Endothelial cell of umbilical vein (primary cell): ENCODE measurements at places on chromosomes 6 and 20.
A peak's percentile ranks its signal among the peaks of the same experiment; 100 is the strongest.

- no peak for DNase-seq
- H3K4me3 ChIP-seq = no peak overlapping the region
- H3K4me1 ChIP-seq = no peaks in the 10 kb centered on the region
- no peaks in the 10 kb centered on the region for H3K27me3 ChIP-seq
Observed at GRCh38 chr6:136137008-136137692, 113.0 kb downstream of the MTFR2 start.

DNA sequence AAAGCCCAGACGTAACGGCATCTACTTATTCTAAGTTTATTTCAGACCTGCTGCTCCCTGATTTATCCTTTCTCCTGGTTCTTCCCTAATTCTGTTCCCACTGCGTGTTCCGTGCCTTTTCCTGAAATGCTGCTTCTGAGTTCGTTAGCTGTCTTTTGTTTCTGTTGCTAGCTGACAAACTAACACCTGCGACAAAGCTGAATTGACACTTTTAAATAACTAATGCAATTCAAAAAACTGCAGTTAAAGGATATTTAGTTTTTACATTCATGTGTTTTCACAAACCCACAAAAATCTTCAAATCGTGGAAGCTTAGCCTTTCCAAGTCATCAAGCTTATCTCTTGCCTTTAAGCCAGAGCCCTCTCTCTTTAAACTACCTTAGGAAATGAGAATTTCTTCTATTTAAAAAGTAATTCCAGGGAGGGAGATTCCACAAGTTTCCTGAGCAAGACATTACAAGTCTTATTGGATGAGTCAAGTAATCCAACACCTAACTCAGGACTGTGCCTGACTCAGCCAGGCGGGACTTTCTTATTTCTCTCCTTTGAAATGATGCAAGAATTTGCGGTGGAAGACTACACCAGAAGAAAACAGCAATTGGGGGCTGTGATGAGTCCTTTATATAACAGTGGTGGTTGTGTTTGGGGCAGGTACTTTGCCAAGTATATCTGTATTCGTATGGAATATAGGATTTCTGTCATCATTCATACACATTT lies 6.3 kb downstream of the ADTRP start:
- peaks cover 45% of the 10 kb centered on the region for H3K4me1 ChIP-seq
- peak; percentile 60 for DNase-seq
- peak overlapping the region; percentile 94 for H3K27ac ChIP-seq
- no peak overlapping the region for H3K4me3 ChIP-seq

- peaks cover 2% of the 10 kb centered on the region for H3K27me3 ChIP-seq
- no peaks in the 10 kb centered on the region for H3K4me1 ChIP-seq
- H3K4me3 ChIP-seq = no peak overlapping the region
- H3K36me3 ChIP-seq = no peaks in the 10 kb centered on the region
- DNase-seq = peak; percentile 63
Observed at GRCh38 chr20:44089987-44090674, 96.9 kb downstream of the JPH2 start.

GRCh38 chr20:31711179-31712111 lies 11.2 kb downstream of the BCL2L1 start:
- H3K27me3 ChIP-seq = no peaks in the 10 kb centered on the region
- H3K36me3 ChIP-seq = peaks cover 15% of the 10 kb centered on the region
- no peak overlapping the region for H3K4me3 ChIP-seq
- H3K27ac ChIP-seq = peak overlapping the region; percentile 97

GRCh38 chr6:17501982-17502704 lies 98.0 kb upstream of the FAM8A1 start:
- H3K4me1 ChIP-seq = peaks cover 13% of the 10 kb centered on the region
- DNase-seq = no peak
- H3K27ac ChIP-seq = no peak overlapping the region
- no peaks in the 10 kb centered on the region for H3K27me3 ChIP-seq

DNA sequence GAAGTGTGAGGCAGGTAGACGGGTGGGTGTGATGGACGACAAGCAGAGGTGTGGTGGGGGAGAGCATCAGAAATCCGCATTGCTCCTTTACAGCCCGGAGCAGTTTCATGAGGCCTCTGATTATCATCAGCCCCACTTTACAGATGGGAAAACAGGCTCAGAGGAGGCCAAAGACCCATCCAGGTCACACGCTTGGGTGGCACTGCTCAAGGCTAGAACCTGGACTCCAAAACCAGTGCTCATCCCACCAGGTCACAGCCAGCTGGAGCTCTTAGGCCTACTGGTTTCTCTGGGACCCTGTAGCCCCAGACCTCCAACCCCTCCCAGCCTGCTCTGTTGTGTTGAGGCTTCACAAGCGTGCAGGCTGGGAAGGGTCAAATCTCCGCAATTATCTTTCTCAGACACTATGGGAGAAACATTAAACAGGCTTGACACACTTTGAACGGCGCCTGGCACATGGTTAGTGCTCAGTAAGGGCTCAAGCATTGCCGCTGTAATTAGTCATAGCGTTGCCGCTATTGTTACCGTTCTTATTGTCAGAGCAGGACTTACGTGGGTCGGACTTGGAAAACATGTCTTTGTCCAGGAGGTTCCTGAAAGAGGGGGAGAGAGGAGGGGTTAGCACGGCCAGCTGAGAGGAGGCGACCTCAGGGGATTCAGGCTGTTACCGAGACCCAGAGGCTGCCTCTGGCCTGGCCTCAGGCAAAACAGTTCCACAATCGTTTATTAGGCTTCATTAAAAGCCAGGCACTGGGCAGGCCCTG lies 16.6 kb downstream of the CPNE5 start:
- H3K27me3 ChIP-seq = no peaks in the 10 kb centered on the region
- peaks cover 71% of the 10 kb centered on the region for H3K4me1 ChIP-seq
- H3K36me3 ChIP-seq = peaks cover 6% of the 10 kb centered on the region

GRCh38 chr20:53643031-53643832 lies 49.6 kb upstream of the ZNF217 start:
- no peaks in the 10 kb centered on the region for H3K27me3 ChIP-seq
- peak overlapping the region; percentile 28 for H3K4me3 ChIP-seq
- H3K36me3 ChIP-seq = no peaks in the 10 kb centered on the region

GRCh38 chr6:27139756-27140579 lies 107.5 kb upstream of the PRSS16 start:
- no peaks in the 10 kb centered on the region for H3K27me3 ChIP-seq
- peaks cover 16% of the 10 kb centered on the region for H3K4me1 ChIP-seq
- peak; percentile 44 for DNase-seq
- H3K36me3 ChIP-seq = no peaks in the 10 kb centered on the region

- H3K27me3 ChIP-seq = peaks cover 16% of the 10 kb centered on the region
- H3K4me1 ChIP-seq = no peaks in the 10 kb centered on the region
- no peaks in the 10 kb centered on the region for H3K36me3 ChIP-seq
- no peak overlapping the region for H3K27ac ChIP-seq
- no peak overlapping the region for H3K4me3 ChIP-seq
Observed at GRCh38 chr6:109872968-109873545, 105.1 kb upstream of the GPR6 start.

DNA sequence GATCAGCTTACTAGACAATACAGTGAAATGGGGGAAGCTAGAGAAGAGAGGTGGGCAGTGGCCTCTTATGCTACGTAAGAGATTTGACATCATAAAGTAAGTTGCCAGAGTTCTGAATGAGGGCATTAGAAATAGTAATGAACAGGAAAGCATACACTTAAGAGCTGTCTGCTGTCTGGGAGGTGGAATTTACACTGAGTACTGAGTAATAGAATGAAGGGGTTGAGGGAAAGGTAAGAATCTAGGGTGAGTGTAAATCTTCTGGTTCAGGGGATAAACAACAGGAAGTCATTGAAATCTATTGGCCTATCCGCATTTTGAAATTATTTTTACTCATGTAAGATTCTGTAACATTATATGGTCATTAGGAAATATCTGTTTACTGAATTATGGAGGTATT lies 35.8 kb downstream of the HLA-DMB start:
- H3K27ac ChIP-seq = no peak overlapping the region
- H3K36me3 ChIP-seq = no peaks in the 10 kb centered on the region
- DNase-seq = no peak
- no peaks in the 10 kb centered on the region for H3K4me1 ChIP-seq
- no peak overlapping the region for H3K4me3 ChIP-seq
- H3K27me3 ChIP-seq = no peaks in the 10 kb centered on the region

- peak; percentile 82 for DNase-seq
- no peaks in the 10 kb centered on the region for H3K27me3 ChIP-seq
- H3K4me3 ChIP-seq = no peak overlapping the region
- H3K27ac ChIP-seq = peak overlapping the region; percentile 67
- H3K4me1 ChIP-seq = peaks cover 48% of the 10 kb centered on the region
- H3K36me3 ChIP-seq = no peaks in the 10 kb centered on the region
Observed at GRCh38 chr6:21753241-21754108, 159.9 kb downstream of the SOX4 start.

GRCh38 chr6:19844689-19845088 lies 7.5 kb downstream of the ID4 start:
- no peaks in the 10 kb centered on the region for H3K36me3 ChIP-seq
- H3K27me3 ChIP-seq = no peaks in the 10 kb centered on the region
- DNase-seq = no peak
- H3K27ac ChIP-seq = no peak overlapping the region
- H3K4me1 ChIP-seq = no peaks in the 10 kb centered on the region
- no peak overlapping the region for H3K4me3 ChIP-seq

GRCh38 chr6:88089708-88090107 lies 42.1 kb downstream of the SPACA1 start:
- no peaks in the 10 kb centered on the region for H3K36me3 ChIP-seq
- DNase-seq = no peak
- H3K4me1 ChIP-seq = no peaks in the 10 kb centered on the region
- no peaks in the 10 kb centered on the region for H3K27me3 ChIP-seq
- H3K4me3 ChIP-seq = no peak overlapping the region
- H3K27ac ChIP-seq = no peak overlapping the region

DNA sequence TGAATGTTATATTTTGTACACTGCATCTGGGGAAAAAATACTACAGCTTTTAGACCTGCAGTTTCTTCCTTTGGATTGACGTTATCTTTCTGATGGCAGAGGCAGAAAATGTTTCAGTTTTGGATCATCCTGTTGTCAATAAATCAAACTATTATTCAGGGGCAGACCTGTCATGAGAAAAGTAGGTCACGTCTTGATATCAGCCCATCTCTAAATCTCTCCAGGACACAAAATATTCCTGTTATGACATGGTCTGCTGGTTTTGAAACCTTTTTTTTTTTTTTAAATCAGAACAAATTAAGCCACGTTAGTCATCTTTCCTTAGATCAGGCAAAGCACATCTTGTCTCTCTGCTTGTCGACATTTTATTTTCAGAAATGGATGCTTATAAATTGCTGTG lies 24.0 kb downstream of the IL20RA start:
- H3K36me3 ChIP-seq = no peaks in the 10 kb centered on the region
- H3K27ac ChIP-seq = no peak overlapping the region

DNA sequence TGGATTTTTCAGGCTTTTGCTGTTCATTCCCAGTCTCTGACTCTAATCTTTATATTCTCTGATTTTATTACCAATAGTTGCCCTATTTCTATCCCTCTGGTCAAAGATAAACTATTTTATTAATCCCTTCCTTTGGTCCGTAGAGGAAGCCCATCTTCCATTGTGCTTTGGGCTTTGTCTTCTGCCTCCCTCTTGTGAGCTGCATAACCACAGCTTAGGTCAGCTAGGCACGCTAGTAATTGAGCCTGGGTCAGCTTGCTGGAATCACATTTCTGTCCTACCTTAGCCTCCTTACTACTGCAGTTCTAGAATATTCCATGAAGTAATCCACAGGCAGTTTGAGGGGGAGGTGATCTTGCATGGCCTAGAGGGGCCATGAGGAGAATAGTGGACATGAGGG lies 49.4 kb downstream of the TRMT11 start:
- H3K36me3 ChIP-seq = no peaks in the 10 kb centered on the region
- no peaks in the 10 kb centered on the region for H3K27me3 ChIP-seq
- DNase-seq = no peak
- H3K4me1 ChIP-seq = peaks cover 18% of the 10 kb centered on the region
- H3K4me3 ChIP-seq = no peak overlapping the region

- no peaks in the 10 kb centered on the region for H3K36me3 ChIP-seq
- H3K27ac ChIP-seq = no peak overlapping the region
- H3K4me3 ChIP-seq = no peak overlapping the region
- no peaks in the 10 kb centered on the region for H3K4me1 ChIP-seq
- no peak for DNase-seq
Observed at GRCh38 chr6:92701425-92702096, 717.8 kb downstream of the EPHA7 start.

DNA sequence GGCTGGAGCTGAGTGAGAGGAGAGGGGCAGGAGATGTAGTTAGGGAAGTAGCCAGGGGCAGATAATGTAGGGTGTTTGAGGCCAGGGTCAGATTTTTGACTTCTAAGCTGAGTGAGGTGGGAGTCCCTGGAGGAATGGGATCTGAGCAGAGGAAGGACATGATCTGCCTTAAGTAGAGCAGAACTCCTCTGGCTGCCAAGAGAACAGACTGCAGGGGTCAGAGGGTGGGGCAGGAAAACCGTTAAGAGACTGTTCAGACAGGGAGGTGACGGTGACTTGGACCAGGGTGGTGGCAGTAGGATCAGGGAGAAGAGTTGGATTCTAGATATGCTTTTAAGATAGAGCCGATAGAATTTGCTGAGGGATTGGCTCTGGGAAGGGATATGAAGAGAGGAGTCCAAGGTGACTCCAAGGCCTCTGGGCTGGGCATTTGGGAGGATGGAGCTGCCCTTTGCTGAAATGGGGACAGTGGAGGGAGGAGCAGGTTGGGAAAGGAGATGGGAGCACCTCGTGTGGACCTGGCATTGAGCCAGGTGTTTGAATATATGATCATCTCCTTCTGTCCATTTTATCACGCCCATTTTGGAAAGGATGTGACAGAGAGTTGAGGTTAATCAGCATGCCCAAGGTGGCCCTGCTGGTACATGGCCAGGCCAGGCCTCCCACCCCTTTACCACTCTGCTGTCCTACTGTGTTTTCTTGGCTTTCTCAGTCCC lies 18.8 kb downstream of the EYA2 start:
- no peaks in the 10 kb centered on the region for H3K27me3 ChIP-seq
- no peak overlapping the region for H3K27ac ChIP-seq

GRCh38 chr20:51612896-51613295 lies 70.4 kb upstream of the NFATC2 start:
- H3K4me1 ChIP-seq = no peaks in the 10 kb centered on the region
- no peak for DNase-seq
- H3K27me3 ChIP-seq = no peaks in the 10 kb centered on the region
- H3K4me3 ChIP-seq = no peak overlapping the region
- H3K36me3 ChIP-seq = peaks cover 5% of the 10 kb centered on the region
- no peak overlapping the region for H3K27ac ChIP-seq

- H3K36me3 ChIP-seq = no peaks in the 10 kb centered on the region
- no peak overlapping the region for H3K27ac ChIP-seq
- DNase-seq = no peak
- no peaks in the 10 kb centered on the region for H3K4me1 ChIP-seq
- no peaks in the 10 kb centered on the region for H3K27me3 ChIP-seq
Observed at GRCh38 chr6:189676-190075, 102.6 kb upstream of the DUSP22 start.

- no peak overlapping the region for H3K4me3 ChIP-seq
- DNase-seq = peak; percentile 43
- no peaks in the 10 kb centered on the region for H3K36me3 ChIP-seq
- no peaks in the 10 kb centered on the region for H3K4me1 ChIP-seq
- no peak overlapping the region for H3K27ac ChIP-seq
Observed at GRCh38 chr6:86856937-86857563, 80.3 kb upstream of the HTR1E start.

- no peaks in the 10 kb centered on the region for H3K36me3 ChIP-seq
- no peak overlapping the region for H3K27ac ChIP-seq
- no peak for DNase-seq
Observed at GRCh38 chr6:25251426-25251825, 27.7 kb upstream of the CARMIL1 start.

- no peak overlapping the region for H3K27ac ChIP-seq
- no peaks in the 10 kb centered on the region for H3K27me3 ChIP-seq
- peaks cover 14% of the 10 kb centered on the region for H3K36me3 ChIP-seq
- H3K4me3 ChIP-seq = no peak overlapping the region
- DNase-seq = no peak
Observed at GRCh38 chr6:105326833-105327770, 75.8 kb downstream of the PREP start.

- no peaks in the 10 kb centered on the region for H3K4me1 ChIP-seq
- no peak overlapping the region for H3K4me3 ChIP-seq
- no peaks in the 10 kb centered on the region for H3K36me3 ChIP-seq
- H3K27ac ChIP-seq = no peak overlapping the region
- no peaks in the 10 kb centered on the region for H3K27me3 ChIP-seq
Observed at GRCh38 chr20:54254596-54254995, 46.7 kb downstream of the PFDN4 start.
